Naive thymus-derived CD4-positive, alpha-beta T cell (primary cell): ENCODE measurements at places on chromosomes 3 and 15. TPM values are rescaled to one million over a fixed set of nuclear protein-coding genes. Genes with fewer than 3 reads are reported as not detected.

GRCh38 chr3:42306499-42306898, 40.5 kb upstream of the CCK start:
- H3K27ac ChIP-seq, result no peak overlapping the region
- H3K36me3 ChIP-seq, result no peaks in the 10 kb centered on the region
- H3K4me3 ChIP-seq, result no peak overlapping the region
- DNase-seq, result no peak
- H3K27me3 ChIP-seq, result no peaks in the 10 kb centered on the region
- no peaks in the 10 kb centered on the region for H3K4me1 ChIP-seq

DNA sequence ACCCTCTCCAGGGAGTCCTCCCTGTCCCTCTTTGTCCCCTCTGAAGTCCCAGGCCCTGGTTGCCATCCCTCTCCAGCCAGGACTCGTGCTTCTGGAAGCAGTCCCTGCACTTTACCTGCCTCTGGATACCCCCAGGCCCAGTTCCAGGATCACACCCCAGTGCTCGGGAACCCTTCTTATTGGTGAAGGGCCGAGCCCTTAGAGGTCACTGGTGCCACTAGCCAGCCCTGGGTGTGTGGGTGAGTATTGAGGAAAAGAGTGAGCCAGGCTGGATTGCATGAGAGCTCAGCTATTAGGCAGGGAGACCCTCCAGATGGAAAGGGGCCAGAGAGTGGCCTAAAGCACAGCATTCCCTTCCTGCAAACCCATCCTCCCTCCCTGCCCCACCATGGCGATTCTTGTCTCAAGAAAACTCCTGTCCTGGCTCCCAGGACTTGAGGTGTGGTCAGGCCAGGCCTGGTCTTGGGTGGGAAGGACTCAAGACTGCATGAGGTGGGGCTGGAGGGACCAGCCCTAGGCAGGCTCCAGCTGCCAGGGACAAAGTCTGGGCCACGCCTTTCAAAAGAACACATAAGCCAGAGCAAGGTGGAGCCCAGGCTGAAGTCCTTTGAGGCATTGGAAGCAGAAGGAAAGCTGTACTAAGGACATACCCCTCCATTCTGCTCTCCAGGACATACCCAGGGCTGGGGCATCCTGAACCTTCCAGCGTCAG, 4.8 kb upstream of the PHGR1 start:
- H3K27me3 ChIP-seq, result no peaks in the 10 kb centered on the region
- DNase-seq, result no peak

DNA sequence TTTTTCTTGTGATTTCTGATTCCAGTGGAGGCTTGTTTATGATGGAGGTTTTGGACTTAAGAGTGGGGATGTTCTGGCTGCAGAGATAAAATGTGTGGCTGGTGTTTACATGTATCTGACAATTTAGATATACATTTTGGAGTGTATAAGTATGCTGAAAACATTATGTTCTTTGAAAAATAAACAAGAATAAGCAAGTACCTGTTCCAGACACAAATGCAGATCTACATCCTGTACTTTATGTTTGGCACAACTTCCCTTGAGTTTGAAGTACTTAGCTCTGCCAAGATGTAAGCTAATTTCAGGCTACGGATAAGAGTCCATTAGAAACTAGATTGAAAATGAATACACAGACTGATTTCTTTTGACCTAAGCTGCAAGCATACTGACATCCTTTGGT, 277.2 kb downstream of the CHST2 start:
- no peaks in the 10 kb centered on the region for H3K36me3 ChIP-seq
- no peak overlapping the region for H3K4me3 ChIP-seq
- no peaks in the 10 kb centered on the region for H3K4me1 ChIP-seq
- DNase-seq, result no peak
- H3K27me3 ChIP-seq, result no peaks in the 10 kb centered on the region

GRCh38 chr15:29106551-29107290, 162.9 kb downstream of the NSMCE3 start:
- no peak for DNase-seq
- peaks cover 21% of the 10 kb centered on the region for H3K36me3 ChIP-seq
- no peak overlapping the region for H3K4me3 ChIP-seq
- no peaks in the 10 kb centered on the region for H3K27me3 ChIP-seq
- no peak overlapping the region for H3K27ac ChIP-seq

Gene C3orf85
- not detected in 2 replicates for total RNA-seq

DNA sequence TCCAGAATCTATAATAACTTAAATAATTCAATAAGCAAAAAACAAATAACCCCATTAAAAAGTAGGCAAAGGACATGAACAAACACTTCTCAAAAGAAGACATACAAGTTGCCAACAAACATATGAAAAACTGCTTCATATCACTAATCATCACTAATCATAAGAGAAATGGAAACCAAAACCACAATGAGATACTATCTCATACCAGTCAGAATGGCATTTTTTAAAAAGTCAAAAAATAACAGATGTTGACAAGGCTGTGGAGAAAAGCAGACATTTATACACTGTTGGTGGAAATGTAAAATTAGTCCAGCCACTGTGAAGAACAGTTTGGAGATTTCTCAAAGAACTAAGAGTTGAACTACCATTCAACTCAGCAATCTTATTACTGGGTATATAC, 19.5 kb upstream of the ZMAT3 start:
- H3K36me3 ChIP-seq, result no peaks in the 10 kb centered on the region
- no peaks in the 10 kb centered on the region for H3K27me3 ChIP-seq
- H3K27ac ChIP-seq, result no peak overlapping the region
- H3K4me3 ChIP-seq, result no peak overlapping the region
- no peaks in the 10 kb centered on the region for H3K4me1 ChIP-seq
- no peak for DNase-seq

- no peak overlapping the region for H3K27ac ChIP-seq
- H3K36me3 ChIP-seq, result no peaks in the 10 kb centered on the region
- no peaks in the 10 kb centered on the region for H3K27me3 ChIP-seq
- no peak for DNase-seq
Measured at GRCh38 chr15:100247228-100248225, 94.2 kb downstream of the ADAMTS17 start.

Gene SMCO1
- not detected in 2 replicates for total RNA-seq

DNA sequence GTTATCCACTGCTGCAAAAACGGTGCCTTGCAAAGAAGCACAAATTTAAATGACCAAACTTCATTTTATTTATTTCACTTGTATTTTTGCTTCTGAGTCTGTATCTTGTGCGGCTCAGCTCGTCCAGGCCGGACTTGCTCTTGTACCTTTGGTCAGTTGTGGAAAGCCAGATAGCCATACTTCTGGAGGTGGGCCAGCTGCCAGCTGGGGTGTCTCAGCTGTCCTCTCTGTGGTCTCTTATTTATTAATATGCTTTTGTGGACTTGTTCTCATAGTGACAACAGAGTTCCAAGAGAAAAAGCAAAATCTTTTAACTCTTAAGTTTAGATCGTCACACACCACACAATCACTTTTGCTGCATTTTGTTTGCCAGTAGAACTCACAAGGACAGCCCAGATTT, 87.7 kb downstream of the IL1RAP start:
- H3K27ac ChIP-seq, result no peak overlapping the region
- H3K36me3 ChIP-seq, result no peaks in the 10 kb centered on the region
- H3K4me1 ChIP-seq, result no peaks in the 10 kb centered on the region
- H3K27me3 ChIP-seq, result no peaks in the 10 kb centered on the region

- no peak for DNase-seq
- H3K4me1 ChIP-seq, result no peaks in the 10 kb centered on the region
- no peak overlapping the region for H3K4me3 ChIP-seq
- H3K27ac ChIP-seq, result no peak overlapping the region
- no peaks in the 10 kb centered on the region for H3K27me3 ChIP-seq
Measured at GRCh38 chr3:2967871-2968270, 142.3 kb downstream of the IL5RA start.

GRCh38 chr3:5160940-5161858, 26.3 kb upstream of the EDEM1 start:
- no peak for DNase-seq
- no peaks in the 10 kb centered on the region for H3K36me3 ChIP-seq
- H3K4me3 ChIP-seq, result no peak overlapping the region
- H3K27ac ChIP-seq, result no peak overlapping the region
- peaks cover 24% of the 10 kb centered on the region for H3K4me1 ChIP-seq

DNA sequence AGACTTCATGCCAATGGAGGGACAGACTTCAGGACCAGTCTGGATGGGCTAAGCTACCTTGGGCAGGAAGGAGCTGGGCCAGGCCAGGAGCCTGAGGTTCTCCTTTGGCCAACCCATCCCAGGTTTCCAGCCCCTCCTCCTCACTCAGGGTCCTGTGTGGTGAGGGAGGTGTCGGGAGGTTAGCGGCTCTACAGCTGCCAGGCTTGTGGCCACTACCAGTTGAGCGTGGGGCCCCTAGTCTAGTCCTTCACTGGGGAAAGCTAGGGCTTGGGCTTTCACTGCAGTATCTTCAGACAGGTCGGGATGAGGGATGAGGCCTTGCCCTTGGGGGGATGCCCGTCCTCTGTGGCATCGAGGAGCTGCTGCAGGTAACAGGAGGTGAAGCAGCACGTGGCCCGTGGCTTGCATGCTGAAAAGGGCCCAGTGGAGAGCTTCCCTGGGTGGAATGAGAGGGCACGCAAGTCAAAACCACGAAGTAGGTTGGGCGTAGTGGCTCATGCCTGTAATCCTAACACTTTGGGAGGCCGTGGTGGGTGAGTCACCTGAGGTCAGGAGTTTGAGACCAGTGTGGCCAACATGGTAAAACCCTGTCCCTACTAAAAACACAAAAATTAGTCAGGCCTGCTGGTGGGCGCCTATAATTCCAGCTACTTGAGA, 8.5 kb upstream of the FANCD2 start:
- H3K4me3 ChIP-seq, result no peak overlapping the region
- H3K27ac ChIP-seq, result no peak overlapping the region
- peaks cover 4% of the 10 kb centered on the region for H3K36me3 ChIP-seq
- no peak for DNase-seq

- no peaks in the 10 kb centered on the region for H3K36me3 ChIP-seq
- no peaks in the 10 kb centered on the region for H3K4me1 ChIP-seq
- no peak overlapping the region for H3K4me3 ChIP-seq
- H3K27me3 ChIP-seq, result no peaks in the 10 kb centered on the region
Measured at GRCh38 chr15:25884370-25884769, 21.2 kb upstream of the ATP10A start.

- H3K27ac ChIP-seq, result no peak overlapping the region
- no peaks in the 10 kb centered on the region for H3K27me3 ChIP-seq
- no peak overlapping the region for H3K4me3 ChIP-seq
- DNase-seq, result no peak
Measured at GRCh38 chr15:63474810-63475316, 29.5 kb upstream of the USP3 start.

Gene PIF1
- not detected for total RNA-seq

Gene PCBP4
- 12.1 TPM for total RNA-seq

- H3K27ac ChIP-seq, result no peak overlapping the region
- no peaks in the 10 kb centered on the region for H3K4me1 ChIP-seq
- no peak overlapping the region for H3K4me3 ChIP-seq
- H3K27me3 ChIP-seq, result no peaks in the 10 kb centered on the region
- no peaks in the 10 kb centered on the region for H3K36me3 ChIP-seq
- no peak for DNase-seq
Measured at GRCh38 chr3:188683032-188683521, 488.7 kb upstream of the TPRG1 start.

- H3K4me1 ChIP-seq, result peaks cover 8% of the 10 kb centered on the region
- H3K27me3 ChIP-seq, result no peaks in the 10 kb centered on the region
- H3K36me3 ChIP-seq, result no peaks in the 10 kb centered on the region
- no peak overlapping the region for H3K4me3 ChIP-seq
Measured at GRCh38 chr3:59540696-59541095, 490.9 kb upstream of the CFAP20DC start.

GRCh38 chr3:147921051-147921450, 511.9 kb downstream of the ZIC1 start:
- no peaks in the 10 kb centered on the region for H3K36me3 ChIP-seq
- no peak for DNase-seq
- H3K4me1 ChIP-seq, result no peaks in the 10 kb centered on the region
- H3K27ac ChIP-seq, result no peak overlapping the region
- no peak overlapping the region for H3K4me3 ChIP-seq

GRCh38 chr3:124992041-124992440, 57.5 kb upstream of the MUC13 start:
- no peaks in the 10 kb centered on the region for H3K4me1 ChIP-seq
- no peak overlapping the region for H3K4me3 ChIP-seq
- DNase-seq, result no peak
- no peaks in the 10 kb centered on the region for H3K27me3 ChIP-seq

DNA sequence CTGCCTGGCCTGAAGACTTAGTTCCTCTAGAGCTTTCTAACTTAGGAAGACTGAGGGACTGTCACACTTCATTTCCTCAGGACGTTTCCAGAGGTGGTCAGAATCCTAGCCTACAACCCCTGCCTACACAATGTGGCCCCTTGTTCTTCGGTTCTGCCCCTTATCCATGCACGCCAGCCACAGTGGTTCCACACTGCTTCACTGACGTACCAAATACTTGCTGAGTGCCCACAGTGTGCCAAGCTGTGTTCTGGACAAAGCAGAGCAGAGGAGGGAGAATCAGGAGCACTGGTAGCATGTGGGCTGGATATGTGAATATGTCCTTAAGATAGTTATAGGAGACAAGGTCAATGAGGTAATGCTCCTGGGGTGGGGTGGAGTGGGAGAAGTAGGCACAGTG, 70.5 kb upstream of the SAMMSON start:
- no peak overlapping the region for H3K4me3 ChIP-seq
- H3K4me1 ChIP-seq, result no peaks in the 10 kb centered on the region
- DNase-seq, result no peak
- H3K27ac ChIP-seq, result no peak overlapping the region

DNA sequence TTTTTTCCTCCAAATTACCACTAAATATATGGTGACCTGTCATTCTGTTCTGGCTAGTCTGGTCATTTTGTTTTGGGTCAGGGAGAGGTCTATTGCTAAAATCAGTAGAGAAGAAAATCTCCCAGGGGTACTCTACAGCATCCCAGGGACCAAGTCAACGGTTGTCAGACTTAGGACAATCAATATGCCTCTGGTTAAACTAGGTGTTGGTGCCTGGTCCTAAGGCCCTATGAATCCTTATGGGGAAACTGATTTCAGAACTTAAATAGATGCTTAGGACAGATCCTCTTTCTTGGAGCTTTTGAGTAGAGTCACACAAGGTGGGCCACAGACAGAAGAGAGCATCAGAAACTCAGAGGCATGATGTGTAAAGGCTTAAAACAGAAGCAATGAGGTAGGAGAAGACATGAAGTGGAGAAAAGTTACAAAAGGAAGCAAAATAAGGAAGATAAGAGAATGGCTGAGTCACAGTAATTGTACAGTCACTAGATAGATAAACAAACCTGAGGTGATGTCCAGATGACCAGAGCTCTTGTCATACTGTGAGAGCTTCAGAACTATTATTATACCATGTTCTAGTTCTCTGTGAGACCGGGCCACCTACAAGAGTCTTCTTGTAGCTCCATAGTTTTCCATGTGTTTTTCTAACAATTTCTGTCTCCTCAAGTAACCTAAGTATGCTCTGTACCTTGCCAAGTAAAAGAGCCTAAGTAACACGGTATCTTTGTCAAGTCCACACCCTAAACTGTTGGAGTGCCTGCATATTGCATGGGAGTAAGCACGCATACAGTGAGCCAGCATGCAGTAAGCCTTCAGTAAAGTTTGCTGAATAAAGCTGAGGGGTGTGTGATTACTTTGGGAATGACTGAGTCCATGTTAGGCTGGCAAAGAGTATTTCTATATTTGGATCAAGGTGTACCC, 44.6 kb upstream of the LEKR1 start:
- no peaks in the 10 kb centered on the region for H3K4me1 ChIP-seq
- no peak overlapping the region for H3K27ac ChIP-seq
- no peaks in the 10 kb centered on the region for H3K27me3 ChIP-seq
- no peak overlapping the region for H3K4me3 ChIP-seq

Gene IRAK2
- 2.3 TPM for total RNA-seq
